Stimulated activated CD8-positive, alpha-beta memory T cell treated with anti-CD3 and anti-CD28 coated beads, Interleukin-15, amount 100 ng/mL, for 4 hours (primary cell): ENCODE measurements at places on chromosomes 6 and 20.

DNA sequence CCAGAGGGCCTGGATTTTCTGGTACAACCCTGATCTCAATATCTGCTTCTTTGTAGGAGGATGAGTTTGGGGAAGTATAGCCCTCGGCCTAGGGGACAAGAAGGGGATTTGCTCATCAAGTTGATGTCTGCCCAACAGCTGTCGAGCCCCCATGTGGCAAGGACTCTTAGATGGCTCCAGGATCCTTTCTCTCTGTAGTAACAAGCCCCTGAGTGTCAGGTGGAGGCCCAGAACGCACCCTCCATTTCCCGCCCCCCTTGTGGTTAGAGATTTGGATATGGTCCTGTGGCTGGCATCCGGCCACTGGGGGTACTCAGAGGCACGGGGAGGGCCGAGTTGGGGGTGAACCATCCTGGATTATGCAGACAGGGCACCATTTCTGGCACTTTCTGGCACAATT lies 50.1 kb downstream of the CTCFL start:
- no peak for DNase-seq

- DNase-seq, result no peak
These were observed 21.5 kb downstream of the CD164 start for GRCh38 chr6:109360791-109361190.

DNA sequence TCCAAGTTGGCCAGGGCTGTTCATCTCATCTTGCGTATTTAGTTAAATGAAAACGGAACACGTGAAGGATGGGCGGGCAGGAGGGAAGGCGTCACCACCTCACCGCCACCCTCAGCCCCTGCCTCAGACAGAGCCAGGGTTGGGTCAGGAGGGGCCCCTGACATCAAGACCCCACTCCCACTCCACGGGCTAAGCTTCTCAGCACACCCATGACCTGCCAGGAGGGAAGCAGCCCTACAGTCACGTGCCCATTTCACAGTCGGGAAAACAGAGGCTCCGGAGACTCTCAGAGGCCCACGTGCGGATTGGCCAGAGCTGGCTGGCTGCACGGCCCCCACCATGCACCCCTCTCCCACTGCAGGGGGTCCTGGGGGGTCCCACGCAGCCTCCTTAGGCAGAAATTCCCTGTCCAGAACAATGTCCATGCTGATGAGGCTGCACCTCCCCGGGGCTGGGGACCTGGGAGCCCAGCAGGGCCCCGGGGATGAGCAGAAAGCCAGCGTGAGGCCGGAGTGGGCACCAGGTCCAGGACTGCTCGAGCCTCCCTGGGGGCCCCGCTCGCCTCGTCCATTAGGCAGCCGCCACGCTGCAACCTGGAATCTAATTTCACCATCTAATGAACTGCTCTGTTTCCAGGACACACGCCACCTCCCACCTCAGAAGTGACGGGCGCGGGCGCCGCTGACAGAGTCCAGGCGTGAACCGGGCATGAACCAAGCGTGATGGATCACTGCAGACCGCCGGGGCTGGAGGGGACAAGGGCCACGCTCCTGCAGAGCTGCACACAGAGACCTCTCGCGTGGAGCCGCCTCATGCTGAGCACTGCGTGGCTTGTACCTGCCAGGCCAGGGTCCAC lies 15.8 kb downstream of the KCNQ2 start:
- no peak for DNase-seq

- no peak for DNase-seq
These were observed 9.1 kb downstream of the ATP9A start for GRCh38 chr20:51758978-51759544.

DNA sequence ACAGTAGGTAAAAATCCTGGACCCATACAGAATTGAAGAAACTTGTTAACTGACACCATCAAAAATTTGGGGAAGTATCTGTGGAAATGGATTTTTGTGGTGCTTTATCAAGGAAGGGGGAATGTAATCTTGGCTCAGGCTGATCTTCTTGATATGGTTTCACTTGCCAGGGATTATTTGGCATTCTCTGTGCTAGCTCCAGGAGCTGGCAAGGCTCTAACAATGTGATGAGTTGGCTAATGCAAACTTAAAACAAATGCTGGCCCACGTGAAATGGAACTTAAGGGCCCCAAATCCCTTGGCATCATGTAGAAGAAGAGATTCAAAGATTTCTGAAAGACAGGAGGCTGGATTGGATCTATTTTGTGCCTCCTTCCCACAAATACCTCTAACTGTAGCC lies 13.1 kb downstream of the KCNS1 start:
- no peak for DNase-seq

- no peak for DNase-seq
These were observed 64.0 kb upstream of the RNF146 start for GRCh38 chr6:127202676-127203075.

GRCh38 chr20:61698598-61699494 lies 366.8 kb downstream of the TAF4 start:
- no peak for DNase-seq

DNA sequence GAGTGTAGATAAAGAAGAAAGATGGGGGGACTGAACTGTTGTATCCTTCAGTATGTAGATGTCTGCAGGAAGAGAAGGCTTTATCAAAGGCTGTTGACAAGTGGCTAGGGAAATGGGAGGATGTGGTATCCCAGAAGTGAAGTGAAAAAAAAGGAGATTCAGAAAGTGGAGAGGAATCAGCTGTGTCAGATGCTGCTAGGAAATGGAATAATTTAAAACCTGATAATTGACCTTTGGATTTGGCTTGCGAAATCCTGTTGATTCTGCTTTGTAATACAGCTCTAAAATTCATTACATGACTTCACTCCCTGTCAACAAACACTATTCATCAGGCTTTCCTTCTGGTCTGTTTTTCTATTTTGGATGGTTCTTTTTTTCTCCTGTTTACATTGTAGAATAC lies 41.7 kb downstream of the PHF3 start:
- no peak for DNase-seq

DNA sequence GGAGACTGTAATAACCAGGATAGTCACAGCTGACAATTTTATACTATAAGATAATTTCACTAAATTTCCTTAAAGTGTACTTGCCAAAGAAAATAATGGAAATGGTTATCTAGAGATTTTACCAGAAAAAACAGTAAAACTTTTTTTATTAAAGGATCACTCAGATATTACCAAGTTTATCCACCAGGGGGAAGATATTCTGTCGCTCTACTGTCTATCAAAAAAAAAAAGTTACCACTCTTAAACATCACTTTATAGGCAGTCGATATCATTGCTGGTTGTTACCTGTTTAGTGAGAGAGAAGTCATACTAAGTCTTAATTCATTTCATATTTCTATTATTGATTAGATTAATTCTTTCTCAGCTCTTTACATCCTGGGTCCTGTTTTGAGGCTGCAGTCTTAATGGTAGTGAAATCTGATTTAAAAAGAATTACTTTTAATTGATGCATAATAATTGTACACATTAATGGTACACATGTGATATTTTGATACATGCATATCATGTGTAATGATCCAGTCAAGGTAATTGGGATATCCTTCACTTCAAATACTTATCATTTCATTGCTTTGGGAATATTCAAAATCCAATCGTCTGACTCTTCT lies 18.9 kb downstream of the L3MBTL3 start:
- DNase-seq, result no peak

GRCh38 chr6:149851461-149852110 lies 12.6 kb downstream of the LRP11 start:
- DNase-seq, result no peak

DNA sequence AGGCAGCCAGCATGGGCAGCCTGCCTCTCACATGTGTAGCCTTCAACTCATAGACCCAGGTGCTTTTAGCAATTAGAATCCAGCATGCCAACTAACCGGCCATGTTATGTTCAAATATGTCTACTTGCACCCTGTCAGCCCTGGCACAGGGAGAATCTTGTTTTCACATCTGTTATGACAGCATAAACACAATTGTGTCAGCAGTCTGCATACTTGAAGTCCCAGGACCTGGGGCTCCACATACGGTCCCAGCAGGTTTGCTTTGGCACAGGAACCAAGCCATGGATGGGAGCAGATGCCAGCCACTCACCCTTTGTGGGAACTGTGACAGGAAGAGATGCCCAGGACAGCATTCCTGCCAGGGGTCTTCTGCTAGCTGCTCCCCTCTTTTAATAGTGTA lies 67.2 kb upstream of the SYNDIG1 start:
- DNase-seq, result no peak

DNA sequence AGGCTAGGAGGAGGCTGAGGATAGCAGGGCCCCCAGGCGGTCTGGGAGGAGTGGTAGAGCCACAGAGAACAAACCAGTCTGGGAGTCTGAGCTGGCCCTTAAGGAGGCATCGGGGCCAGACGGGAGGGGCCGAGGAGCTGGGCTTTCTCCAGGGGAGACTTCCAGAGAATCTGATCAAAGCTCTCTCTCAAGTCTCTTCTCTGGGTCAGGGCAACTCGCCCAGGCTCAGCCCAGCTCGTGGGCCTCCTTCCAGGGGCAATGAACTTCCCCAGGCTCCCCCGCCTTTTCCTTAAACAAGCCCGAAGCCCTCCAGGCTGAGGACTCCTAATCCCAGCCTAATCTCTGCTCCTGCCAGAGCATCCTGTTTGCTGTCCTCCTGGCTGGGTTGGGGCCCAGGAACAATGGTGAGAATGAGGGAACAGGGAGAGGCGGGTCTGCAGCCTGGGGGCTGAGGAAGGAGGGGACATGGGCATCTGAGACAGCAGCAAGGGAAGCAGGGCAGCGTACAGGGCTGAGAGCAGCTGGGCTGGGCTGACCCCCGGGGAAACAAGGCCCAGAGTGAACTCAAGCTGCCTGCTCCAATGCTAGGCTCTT lies 173.6 kb downstream of the ANKRD60 start:
- no peak for DNase-seq

DNA sequence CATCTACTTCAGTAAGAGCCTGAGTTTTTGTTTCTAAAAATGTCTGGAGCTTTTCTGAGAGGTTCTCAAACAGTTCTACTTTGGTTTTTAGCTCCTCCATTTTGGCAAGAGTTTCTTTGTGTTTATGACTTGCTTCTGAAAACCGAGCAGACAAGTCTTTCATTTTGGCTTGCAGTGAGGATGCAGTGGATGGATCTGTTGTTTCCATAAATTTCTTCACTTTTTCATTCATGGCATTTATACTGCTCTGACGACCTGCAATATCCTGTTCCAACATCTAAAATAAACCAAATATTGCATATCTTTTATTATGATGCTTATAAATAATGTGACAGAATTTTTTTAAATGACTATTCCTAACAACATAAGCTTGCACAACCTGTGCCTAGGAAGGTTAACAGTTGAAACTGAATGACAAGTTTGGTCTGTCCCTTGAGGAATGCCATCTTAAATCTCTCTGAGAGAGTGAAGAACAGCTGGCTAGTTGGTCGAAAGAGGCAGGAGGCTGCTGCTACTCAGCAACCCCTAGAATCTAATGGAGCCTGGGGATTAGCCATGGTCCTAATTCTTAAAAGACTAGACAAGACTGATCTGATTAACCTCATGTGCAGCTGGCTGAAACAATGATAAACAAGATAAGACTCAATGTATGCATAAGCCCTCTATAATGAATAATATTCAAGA lies 69.8 kb downstream of the DST start:
- DNase-seq, result no peak

DNA sequence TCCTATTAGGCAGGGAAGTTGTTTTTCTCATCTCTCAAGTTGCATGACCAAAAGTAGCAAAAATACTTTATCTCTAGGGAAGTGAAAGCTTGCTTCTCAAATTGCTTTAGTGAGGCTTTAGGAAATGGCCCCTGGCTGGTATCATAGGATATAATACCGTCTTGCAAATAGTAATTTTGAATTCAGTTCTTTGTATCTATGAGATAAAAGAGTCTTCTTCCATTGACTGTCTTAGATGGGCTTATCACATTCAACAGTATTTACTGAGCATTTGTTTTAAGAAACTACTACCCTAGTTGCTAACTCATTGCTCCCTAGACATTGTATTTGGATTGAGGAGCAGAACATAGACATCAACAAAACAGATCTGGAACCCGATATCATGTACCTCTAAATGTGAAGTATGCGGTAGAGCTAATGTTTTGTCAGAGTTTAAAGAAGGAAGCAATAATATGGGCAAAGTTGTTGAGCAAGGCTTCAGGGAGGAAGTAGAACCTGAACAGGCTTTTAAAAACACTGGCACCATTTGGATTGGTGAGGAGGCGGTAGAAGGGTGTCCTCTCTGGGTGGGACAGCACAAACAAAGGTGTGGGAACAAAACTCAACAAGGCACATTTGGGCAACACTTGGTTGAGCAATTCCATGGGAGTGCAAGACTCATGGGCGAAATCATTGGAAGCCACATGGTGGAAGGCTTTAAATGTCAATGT lies 101.5 kb downstream of the SGK1 start:
- no peak for DNase-seq

GRCh38 chr6:14816116-14816859 lies 429.6 kb upstream of the JARID2 start:
- no peak for DNase-seq

- DNase-seq, result no peak
These were observed 41.0 kb downstream of the ZNF292 start for GRCh38 chr6:87196275-87196842.

- DNase-seq, result no peak
These were observed 312.3 kb downstream of the HAO1 start for GRCh38 chr20:7627734-7628663.

GRCh38 chr20:50625986-50626677 lies 65.2 kb downstream of the RIPOR3 start:
- no peak for DNase-seq

GRCh38 chr20:49578436-49578835 lies 10.5 kb upstream of the PTGIS start:
- DNase-seq, result no peak

- DNase-seq, result no peak
These were observed 67.8 kb upstream of the SMIM29 start for GRCh38 chr6:34316431-34317171.

- no peak for DNase-seq
These were observed 174.9 kb downstream of the ANKRD60 start for GRCh38 chr20:58053391-58054055.

DNA sequence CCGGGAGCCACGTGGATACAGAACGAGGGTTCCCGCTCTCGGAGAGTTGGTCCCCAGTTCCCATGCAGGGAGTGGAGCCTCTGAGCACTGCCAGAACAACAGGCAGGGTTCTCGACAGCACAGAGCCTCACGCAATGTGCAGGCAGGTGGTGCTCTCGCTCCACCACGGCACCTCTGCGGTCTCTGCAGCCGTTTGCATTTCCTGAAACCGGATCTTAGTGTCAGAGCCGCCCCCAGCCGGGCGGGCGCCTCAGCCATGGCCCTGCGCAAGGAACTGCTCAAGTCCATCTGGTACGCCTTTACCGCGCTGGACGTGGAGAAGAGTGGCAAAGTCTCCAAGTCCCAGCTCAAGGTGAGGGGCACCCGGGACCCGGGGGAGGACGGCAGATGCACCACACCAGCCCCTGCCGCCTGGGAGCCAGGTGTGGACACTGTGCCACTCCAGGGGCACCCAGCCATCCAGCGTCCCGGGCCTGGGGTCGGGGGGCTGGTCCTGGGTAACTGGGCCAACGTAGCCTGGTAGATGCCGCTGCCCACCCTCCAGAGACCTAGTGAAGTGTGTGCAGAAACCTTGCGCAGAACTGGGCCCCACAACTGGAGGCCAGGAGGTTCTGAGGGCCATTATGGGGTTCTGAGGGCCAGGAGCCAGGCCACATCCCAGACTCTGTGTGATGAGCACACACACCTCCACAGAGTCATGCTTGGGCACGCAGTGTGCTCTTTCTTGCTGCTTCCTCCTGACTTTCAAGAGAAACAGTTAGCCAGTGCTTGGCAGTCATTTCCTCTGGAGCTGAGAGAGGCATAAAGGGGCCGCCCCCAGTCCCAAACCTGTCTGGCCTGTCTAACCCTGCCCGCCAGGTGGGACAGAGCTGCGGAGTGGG lies at the start of gene DEF6:
Gene DEF6 (plus strand): TSS at position 218 of the 881 bp plus-strand sequence. CDS start 39 bp downstream, at position 257.
- DNase-seq, result peak; percentile 80

GRCh38 chr6:15301179-15302006 lies 55.5 kb downstream of the JARID2 start:
- DNase-seq, result no peak
